ENCODE measurements at places on chromosomes 5 and 9. TPM values are rescaled to one million over a fixed set of nuclear protein-coding genes. Genes with fewer than 3 reads are reported as not detected.

DNA sequence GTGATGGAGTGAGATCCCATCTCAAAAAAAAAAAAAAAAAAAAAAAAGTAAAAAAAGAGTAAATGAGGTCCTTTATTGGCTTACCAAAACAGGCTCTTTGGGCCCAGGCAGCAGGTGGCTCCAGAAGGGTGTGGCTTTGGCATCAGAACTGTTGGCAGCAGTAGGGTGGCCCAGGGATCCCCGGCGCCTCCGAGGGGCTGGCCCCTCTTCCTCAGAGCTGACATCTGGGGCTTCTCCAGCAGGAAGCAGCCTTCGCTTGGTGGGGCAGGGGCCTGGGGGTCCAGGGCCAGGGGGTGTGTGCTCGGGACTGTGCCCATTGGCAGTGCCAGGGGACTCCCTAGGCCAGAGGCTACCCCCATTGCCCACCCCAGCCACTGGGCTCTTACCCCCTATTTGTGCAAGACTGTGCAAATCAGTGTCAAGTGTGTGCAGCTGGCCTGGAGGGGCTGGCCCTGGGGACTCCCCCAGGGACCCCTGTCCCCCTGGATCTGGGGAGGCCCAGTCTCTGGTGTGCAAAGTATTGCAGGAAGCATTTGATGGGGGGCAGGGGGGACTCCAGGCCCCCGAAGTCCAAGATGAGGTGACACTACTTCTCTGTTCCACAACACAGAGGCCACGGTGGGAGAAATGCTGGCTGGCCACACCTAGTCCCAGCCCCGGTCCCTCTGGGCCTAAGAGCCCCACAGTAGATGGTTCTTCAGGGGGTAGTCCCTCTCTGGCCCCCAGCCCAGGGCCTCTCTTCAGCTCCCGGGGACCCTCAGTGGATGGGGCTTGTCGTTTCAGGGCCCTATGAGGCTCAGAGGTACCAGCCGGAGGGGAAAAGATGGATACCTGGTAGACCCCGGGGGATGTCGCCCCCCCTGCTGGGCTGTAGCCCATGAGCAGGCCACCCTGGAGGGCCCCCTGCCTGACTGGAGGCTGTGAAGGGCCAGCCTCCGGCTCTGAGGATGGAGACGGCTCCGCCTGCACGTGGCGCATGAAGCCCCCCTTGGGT lies 4.7 kb upstream of the STOML2 start:
- no peak for DNase-seq

- no peak for DNase-seq
These were observed 48.6 kb upstream of the GDNF start for GRCh38 chr5:37888476-37888875.

DNA sequence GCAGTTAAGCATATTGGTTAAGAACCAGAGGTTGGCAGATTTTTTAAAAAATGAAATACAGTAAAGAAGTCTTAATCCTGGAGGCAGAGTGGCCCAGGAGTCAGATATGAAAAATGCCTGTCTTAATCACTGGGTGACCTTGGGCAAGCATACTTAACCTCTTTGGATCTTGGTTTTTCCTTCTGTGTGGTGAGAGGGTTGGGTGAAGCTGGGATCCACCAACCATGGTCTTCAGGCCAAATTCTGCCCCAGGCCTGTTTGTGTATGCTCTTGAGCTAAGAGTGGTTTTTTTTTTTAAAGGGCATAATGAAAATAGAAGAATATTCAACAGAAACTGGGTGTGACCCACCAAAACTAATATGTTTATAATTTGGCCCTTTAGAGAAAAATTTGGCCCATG lies 20.0 kb upstream of the TEX48 start:
- DNase-seq, result no peak

- no peak for DNase-seq
These were observed 438.7 kb downstream of the KDM4C start for GRCh38 chr9:7196467-7196866.

DNA sequence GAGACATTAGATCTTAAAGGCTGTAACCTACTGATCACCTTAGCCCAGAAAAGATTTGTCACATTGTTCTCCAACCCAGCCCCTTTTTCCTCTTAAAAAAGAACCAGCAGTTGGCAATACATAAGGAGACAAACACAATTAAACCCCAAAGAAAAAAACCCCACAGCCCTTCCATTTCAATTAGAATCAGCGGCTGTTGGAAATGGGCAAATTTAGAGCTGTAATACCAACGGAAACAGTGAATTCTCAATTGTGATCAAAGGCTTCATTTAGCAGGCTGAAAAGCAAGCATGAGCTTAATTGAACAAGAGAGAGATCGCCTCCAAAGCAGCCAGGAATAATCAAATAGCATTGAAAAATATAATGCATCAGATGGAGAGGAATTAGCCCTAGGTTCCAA lies 153.6 kb downstream of the FAM114A2 start:
- no peak for DNase-seq

DNA sequence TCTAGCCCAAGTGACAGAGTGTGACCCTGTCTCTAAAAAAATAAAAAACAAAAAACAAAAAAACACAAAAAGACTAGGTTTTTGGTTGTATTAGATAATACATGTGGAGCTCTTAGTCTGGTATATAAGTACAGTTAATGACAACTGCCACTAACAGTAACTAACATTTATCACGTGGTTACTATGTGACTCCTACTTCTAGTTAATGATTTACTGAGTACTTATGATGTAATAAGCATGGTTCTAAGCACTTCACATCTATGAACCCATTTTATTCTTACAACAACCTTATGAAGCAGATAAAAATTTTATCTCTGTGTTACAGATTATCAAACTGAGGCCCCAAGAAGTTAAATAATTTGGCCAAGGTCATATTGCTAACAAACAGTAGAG lies 6.1 kb upstream of the TMEFF1 start:
- DNase-seq, result no peak

DNA sequence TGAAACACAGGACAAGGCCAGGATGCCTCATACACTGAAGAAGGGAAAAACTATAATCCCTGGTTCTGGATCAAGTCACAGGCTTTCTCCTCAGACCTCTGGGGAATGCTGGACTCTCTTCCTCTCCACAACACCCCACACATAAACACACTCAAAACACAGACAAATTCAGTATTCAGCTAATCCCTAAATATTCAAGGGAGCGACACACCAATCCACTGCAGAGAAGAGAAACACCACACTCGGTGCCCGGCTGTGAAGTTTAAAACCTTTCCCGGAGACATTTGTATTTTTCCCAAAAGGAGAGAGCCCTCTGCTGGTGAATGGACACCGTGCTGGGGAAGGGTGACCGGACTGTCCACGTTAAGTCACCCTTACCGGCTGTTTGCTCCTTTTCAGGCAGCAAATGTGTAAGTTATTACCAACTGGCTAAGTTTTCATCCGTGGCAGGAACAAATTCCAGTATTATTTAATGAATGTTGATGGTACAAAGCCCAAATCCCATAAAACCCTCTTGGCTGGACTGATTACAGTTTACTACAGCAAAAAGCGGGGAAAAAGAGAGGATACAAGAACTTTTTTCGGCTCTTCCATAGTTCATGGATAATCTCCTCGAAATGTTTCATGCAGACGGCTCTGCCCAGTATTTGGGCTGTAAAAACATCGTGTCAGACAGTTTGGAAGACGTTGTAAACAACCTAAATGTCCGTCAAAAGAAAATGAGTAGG lies 130.9 kb upstream of the SLC30A5 start:
- DNase-seq, result peak; percentile 64

Gene CER1
- total RNA-seq, result 0.74 TPM

- DNase-seq, result no peak
These were observed 438.1 kb downstream of the MAT2B start for GRCh38 chr5:163943546-163943945.

Measured in urinary bladder (tissue), 4 donors.